ENCODE measurements at places on chromosomes 3 and 15.
A peak's percentile ranks its signal among the peaks of the same experiment; 100 is the strongest.

DNA sequence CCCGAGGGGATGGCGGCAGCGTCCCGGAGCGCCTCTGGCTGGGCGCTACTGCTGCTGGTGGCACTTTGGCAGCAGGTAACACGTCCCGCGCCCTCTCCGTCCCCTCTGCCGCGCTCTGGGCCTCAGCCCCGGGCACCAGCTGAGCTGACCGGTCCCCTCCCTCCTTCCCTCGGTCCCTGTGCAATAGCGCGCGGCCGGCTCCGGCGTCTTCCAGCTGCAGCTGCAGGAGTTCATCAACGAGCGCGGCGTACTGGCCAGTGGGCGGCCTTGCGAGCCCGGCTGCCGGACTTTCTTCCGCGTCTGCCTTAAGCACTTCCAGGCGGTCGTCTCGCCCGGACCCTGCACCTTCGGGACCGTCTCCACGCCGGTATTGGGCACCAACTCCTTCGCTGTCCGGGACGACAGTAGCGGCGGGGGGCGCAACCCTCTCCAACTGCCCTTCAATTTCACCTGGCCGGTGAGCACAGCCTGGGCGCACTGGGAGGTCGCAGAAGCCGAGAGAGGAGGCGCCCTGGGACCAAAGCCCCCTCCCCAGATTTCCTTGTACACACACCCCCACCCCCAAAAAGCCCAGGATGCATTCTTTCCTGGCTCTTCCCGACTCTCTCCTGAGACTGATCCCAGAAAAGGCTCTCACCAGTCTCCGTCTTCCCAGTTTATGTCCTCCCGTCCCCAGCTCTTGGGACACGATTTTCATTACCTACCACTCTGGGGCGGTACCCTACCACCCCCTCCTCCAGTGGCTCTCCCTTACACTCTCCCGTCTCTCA, 705 bp downstream of the DLL4 start:
- DNase-seq = no peak

- DNase-seq = no peak
Measured at GRCh38 chr3:194537732-194538247, 51.0 kb upstream of the ATP13A3 start.

DNA sequence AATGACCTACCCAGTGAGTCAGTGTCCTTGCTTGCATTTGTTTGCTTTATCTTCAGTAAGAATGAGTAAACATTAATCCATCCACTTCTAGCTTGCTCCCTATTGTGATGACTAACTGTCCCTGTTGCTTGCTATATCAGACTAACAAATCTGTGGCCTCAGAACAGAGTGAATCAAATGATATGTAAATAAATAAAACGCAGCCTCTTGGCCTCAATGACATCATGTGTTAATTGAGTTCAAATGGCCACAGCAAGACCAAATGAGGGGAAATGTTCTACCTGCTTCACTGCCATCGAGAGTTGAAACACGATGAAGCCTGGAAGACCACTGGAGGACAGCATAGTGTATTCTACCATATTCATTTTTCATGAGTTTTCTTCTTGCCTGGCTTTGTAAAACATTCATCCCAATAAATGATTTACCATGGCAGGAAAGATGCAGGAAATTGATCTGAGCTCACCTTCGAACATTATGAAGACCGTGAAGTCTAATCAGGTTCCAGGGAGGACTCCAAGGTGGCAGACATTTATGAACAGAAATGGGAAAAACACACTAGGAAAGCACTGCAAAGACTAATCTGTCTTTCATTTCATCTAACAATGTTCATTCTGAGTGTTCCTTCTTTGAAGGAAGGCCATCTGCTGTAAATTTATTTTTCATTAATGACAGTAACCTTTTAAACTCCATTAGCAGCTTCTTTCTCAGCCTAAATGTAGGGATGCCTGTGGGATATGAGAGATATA, 1144.5 kb downstream of the TUSC7 start:
- DNase-seq = peak; percentile 54

DNA sequence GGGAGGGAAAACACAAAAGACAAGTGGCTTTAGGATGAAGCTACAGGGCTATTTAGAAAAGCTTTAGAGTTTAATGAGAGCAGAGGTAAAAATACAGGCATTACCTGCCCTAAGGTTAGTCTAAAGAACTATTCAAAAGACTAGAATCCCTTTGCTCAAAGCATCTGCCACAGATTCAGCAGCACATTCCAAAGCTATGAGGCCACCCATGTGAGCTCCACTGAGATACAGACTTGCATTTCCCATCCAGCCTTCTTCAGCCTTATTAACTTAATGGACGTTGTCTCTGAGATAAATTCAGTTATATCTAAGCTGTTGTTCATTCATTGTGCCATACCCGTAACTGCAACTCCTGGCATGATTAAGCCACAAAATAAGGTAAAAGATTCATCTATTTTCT, 25.4 kb downstream of the CXCR6 start:
- DNase-seq = no peak

DNA sequence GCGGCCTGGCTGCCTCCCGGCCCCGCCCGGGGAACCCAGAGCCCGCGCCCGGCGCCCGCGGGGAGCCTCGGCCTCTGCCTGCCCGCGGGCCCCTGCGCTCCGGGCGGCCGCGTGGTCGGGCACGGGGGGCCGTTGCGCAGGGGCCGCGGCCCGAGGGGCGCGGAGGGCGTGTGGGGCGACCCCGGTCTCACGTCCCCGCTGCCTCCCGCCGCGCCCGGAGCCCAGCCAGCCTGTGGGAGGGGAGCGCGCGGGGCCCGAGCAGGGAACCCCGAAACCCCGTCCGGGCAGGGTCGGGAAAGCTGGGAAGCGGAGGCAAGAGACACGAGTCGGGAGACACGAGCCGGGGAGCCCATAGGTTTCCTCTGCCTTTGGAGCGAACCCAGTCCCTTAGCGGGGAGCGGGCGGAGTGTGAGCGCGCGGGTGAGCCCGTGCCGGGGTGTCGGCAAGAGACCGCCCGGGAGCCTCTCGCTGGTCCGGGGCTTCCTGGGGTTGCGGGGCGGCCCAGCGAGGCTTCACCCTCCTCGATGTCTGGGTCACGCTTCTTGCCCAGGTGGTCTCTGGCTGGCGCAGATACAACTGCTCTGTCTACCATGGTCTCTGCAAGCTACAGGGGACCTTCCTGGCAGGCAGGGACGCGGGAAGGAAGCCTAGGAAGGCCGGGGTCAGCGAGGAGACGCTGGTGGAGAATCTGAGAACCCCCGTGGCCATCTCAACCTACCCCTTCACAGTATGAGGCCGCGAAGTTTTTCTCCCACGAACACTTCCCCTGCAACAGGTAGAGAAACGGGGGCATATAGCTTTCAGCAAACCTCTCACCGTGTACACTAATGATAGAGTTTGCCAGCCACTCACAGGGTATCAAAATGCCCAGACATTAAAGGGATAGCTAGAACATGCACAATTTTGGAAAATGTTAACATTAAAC, 586 bp downstream of the LRRK1 start:
- no peak for DNase-seq

- DNase-seq = no peak
Measured at GRCh38 chr15:29099131-29099880, 170.3 kb downstream of the NSMCE3 start.

Measured in AG09319 (cell line).